ENCODE measurements at places on chromosomes 3 and 15.

GRCh38 chr3:97181704-97182103, 367.3 kb downstream of the EPHA6 start:
- DNase-seq, result no peak

GRCh38 chr3:169575381-169575780, 88.1 kb downstream of the MECOM start:
- DNase-seq, result no peak

DNA sequence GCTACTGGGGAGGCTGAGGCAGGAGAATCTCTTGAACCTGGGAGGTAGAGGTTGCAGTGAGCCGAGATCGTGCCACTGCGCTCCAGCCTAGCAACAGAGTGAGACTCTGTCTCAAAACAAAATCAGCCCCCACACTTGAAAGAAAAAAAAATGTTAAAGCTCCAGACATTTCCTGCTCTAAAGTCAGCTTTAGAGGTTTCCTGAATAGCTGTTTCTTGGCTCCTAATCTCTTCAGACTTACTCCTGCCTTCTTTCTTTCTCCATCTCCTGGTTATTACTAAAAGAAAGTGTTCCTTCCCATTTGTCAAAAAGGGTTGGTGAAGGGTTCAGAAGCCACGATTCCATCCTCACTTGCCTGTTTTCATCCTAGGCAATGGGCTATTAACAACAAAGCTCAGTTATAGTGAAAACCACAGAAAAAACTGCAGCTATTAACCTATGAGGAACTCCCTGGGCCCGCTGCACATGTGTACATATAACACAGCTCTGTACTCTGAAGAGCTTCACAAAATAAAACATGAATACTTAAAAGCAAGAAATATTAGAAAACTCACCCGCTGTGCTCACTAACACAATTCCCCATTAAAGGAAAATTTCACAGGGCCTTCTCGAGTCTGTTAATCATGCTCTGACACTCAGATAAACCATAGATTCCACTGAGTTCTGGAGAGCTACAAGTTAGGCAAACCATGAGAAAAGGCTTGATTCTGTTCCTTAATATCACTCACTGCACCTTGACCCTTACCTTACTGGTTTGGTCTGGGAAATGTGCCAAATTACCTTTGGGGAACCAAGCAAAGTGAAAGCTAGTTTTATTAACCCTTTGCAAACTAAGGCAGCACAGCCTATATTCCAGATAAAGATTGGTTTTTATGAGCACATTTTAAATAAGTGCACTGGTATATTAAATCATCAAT, 89.9 kb upstream of the TSPAN3 start:
- no peak for DNase-seq

GRCh38 chr3:59133311-59133710, 83.5 kb upstream of the CFAP20DC start:
- DNase-seq, result no peak

- peak; percentile 90 for DNase-seq
Observed at GRCh38 chr3:134373271-134374104, 759 bp downstream of the AMOTL2 start.

- DNase-seq, result no peak
Observed at GRCh38 chr15:39497759-39498565, 82.9 kb upstream of the THBS1 start.
